ENCODE measurements at places on chromosomes 11 and 22.

DNA sequence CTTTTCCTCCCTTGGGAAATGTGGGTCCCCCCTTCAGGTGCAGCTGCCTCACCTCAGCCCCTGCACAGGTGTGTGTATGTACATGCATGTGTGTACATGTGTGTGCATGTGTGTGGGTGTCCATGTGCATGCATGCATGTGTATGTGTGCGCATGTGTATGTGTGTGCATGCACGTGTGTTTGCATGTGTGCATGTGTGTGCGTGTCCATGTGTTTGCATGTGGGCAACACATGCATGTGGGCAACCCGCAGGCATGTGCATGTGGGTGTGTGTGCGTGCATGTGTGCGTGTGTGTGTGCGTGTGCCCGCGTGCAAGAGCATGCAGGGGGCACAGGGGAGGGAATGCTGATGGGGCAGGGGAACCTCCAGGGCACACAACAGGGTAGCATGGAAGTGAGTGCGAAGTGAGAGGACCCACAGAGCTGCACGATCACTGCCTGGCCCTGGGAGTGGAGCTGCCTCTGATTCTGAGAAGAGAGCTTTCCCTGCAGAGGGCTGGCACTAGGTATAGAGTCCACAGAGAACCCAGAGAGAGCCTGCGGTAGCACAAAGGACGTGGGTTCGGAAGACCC is 14.6 kb upstream of the BAIAP2L2 start:
- no peak for DNase-seq

DNA sequence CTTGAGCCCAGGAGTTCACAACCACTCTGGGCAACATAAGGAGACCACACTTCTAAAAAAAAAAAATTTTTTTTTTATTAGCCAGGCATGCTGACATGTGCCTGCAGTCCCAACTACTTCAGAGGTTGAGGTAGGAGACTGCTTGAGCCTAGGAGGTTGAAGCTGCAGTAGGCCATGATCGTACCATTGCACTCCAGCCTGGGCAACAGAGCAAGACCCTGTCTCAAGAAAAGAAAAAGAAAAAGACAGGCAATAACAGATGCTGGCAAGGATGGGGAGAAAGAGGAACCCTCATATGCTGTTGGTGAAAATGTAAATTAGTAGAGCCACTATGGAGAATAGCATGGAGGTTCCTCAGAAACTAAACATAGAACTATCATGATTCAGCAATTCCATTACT is 64.8 kb downstream of the PAK1 start:
- no peak for DNase-seq

DNA sequence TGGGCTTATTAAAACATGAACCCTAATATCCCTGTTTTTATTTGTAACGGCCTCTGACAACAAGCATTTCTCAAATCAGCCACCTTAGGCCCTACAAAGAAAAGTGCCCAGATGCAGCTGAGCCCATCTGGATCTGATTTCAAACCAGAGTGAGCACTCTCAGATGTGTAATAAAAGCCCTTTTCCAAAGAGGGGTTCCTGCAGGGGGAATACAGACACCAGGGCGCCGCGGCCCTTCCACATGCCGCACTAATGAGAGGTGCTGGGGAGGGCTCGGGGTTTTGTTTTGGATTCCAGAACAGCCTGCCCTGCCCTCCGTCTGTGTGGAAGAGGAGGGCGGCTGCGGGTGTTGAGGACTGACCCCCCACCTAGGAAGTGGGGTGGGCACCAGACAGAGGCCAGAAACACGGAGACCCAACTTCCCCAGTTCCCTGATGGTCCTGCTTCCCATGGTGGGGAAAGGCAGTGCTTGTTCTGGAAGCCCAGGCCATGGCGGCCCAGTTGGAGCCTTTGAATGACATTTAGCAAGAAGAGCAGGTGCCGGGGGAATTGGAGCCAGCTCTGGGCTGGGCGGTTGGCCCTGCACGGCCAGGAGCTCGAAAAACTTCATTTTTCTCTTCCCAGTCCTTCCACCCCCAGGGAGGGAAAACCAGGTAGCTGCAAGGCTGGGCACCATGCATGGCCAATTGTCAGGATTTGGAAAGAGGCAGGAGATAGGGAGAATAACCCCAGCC is 63.7 kb downstream of the MACROD1 start:
- no peak for DNase-seq

DNA sequence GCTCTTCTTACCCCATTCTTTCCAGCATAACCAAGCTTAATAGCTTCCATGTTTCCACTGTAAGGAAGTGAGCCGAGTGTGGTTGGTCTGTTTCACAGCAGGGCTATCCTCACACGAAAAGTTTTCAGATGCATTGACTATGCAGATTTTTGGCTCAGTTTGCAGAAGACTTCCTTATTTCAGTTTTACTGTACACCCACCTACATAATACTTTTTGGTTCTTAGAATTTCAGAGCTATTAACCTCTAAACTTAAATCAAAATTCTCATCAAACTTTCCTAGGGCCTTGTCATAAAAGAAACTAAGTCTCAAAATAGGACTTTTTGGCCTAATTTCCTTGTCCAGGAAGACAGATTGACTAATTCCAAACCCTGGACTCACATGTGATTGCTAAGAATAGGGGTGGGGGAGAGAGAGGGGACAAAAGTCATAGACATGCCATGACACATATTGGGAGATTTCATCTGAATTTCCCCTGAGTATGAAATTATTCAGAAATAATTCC is 7.3 kb upstream of the EHF start:
- no peak for DNase-seq

DNA sequence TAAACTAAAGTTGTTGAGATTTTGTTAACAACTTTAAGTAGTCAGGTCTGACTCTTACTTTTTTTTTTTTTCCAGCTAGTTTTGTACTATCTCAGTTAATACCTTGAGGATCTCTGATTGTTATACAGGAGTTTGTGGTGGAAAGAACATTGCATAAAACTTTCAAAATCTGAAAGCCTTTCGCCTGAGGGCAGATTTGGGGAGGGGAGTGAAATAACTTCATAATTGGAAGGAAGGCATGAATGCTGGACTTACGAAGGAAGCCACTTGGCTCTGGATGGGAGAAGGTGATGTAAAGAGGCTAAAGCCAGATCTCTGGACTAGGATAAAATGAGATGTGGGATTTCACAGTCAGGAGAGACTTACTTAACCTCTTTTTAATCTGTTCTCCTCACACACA is 18.2 kb upstream of the FAT3 start:
- DNase-seq: no peak

DNA sequence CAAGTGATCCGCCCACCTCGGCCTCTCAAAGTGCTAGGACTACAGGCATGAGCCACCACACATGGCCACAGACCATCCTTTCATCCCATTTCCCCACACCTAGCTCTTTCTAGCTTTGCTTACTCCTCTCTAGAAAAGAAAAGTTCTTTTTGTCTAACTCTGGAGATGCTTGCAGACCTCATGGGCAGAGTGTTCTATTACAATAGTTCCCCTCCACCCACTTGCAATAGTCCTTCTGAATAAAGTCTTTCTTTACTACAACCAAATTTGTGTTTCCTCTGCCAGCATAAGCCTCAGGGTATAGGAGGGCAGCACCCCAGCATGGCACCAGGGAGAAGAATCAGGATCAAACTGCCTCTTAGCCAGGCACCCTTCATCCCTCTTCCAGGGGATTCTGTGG is 18.8 kb upstream of the RTL6 start:
- no peak for DNase-seq

DNA sequence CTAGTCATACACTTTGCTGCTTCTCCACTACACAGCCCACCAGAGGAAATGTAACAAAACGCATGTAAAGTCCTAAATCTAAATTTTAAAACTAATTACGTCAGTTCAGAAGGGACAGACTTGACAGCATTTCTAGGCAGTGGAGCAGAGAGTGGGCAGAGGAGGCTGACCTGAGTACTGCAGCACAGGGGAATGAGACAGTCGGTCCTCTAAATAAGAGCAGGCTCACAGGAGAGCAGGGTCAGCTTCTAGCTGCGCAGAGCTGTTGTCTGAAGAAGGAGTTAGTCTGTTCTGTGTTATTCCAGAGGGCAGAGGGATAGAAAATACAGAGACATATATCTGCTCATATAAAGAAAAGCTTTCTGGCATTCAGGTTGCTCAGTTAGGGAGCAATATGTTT is 40.3 kb downstream of the JHY start:
- DNase-seq: no peak

DNA sequence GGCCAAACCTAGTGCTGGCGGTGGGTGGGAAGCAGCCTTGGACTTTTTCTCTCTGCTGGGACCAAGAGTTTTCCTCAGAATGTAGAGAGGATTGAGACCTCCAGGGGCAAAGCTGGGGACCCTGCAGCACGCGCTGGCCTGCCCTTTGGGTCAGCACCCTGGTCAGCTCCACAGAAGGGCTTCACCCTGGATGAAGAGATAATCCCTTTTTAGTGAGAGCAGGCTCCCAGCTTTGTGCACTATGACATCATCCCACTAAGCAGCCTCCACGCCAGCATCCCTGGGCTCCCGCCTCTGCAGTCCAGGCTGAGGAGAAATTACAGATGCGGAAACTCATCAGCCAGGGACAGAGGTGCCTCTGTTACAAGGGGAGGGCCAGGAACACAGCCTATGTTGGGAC is 23.5 kb downstream of the DRICH1 start:
- no peak for DNase-seq

- no peak for DNase-seq
Measured at GRCh38 chr11:91407842-91408241, 816.8 kb upstream of the FAT3 start.

GRCh38 chr11:120170741-120171261 is 32.9 kb upstream of the TRIM29 start:
- DNase-seq: no peak

DNA sequence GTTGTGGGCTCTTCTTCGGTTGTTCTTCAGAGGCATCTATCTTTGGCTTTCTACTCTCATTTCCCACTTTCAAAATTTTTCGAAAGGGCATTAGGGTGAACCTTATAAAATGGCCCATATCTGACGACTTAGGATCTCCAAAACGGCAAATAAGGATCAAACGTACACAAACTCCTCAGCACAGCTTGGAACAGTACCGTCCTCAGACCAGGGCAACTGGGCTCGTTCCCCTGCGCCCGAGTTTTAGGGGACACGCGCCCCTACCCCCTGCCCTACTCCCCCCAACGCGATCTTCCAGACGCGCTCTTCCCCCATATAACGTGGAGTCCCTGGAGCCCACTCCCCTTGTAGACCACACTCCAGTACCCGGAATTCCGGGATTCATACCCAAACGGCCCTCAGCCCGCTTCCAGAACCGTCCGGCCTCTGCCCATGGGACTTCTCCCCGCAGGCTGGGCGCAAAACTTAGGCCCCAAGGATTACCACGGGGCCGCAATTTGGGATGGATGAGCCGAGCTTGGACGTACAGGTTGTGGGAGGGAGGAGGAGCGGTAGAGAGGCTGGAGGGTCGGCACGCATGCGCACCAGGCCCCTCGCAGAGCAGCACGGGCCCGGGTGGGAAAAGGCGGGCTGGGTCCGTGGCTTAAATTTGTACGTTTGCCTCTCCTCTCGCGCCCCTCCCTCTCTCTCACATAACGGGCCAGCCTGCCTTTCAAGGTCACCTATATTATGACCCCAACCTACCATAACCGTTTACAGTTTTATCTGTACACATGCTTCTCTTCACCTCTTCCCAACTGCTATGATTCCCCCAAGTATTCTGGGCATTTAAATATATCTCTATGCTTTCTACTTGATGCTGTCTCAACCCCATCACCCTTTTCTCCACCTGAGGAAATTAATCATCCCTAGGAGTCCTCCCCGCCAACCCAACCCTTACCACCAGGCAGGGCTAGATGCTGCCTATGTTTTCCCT is 3.4 kb downstream of the CCDC89 start:
- DNase-seq: peak; percentile 46

- DNase-seq: no peak
Measured at GRCh38 chr11:103872748-103873147, 163.7 kb upstream of the DDI1 start.

GRCh38 chr11:111723595-111723994 is 42.6 kb downstream of the PPP2R1B start:
- DNase-seq: no peak

DNA sequence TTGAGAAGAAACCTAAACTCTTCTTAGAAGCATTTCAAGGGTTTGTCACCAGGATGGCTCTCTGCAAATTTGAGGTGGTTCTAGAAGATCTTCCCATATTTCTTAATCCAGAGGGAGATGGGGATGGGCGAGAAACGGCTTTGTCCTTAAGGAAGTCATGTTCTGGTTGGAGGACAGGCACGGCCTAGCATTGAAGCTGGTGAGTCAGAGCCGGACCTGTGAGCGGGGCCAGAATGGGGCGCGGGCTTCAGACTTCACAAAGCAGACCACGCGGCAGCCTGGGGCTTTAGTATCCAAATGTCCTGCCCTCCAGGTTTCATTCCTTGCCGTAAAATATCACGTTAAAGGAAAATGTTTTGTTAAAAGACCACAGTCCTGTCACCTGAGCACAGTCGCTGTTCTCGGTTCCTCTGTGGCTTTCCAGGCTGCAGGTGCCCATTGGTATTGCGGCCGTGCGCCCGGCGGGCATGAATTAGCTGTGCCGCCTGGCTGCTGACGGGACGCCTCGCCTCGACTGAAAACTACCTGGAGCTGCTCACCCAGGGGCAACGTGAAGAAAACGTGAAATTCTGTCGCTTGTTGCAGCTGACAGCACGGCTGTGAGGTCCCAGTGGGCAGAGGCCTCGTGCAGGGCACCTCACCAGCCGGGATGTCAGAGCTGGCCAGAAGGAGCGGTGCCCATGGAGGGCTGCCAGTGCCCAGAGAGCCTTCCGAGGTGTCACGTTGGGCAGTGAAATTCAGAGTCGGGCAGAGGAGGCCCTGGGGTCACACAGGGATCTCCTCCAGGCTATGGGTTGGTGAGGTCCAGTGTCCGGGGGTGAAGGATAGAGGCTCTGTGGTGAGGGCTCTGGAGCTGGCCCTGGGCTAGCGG is 59.0 kb downstream of the LRP5 start:
- no peak for DNase-seq

DNA sequence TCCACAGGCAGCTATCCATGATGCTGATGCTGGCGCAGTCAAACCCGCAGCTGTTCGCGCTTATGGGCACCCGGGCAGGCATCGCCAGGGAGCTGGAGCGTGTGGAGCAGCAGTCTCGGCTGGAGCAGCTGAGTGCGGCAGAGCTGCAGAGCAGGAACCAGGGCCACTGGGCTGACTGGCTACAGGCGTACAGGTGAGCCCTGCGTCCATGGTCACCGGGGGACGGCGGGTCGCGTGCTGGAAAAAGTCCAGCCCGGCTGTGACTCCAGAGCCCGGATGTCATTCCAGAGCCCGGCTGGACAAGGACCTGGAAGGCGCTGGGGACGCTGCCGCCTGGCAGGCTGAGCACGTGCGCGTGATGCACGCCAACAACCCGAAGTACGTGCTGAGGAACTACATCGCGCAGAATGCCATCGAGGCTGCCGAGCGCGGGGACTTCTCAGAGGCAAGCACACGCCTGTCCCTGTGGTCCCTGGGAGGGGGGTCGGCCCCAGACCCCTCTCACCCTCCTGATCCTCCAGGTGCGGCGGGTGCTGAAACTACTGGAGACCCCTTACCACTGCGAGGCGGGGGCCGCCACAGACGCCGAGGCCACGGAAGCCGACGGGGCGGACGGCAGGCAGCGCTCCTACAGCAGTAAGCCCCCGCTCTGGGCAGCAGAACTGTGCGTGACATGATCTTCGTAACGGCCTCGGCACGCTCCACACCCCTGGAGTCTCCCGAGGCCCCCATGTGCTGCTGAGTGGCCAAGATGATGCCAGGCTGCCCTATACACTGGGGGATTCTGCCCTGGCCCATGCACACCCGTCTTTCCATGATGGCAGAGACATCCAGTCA is 16.1 kb downstream of the SELENOO start:
- no peak for DNase-seq
